ENCODE measurements at places on chromosomes 1 and 21. TPM values are rescaled to one million over a fixed set of nuclear protein-coding genes. Genes with fewer than 3 reads are reported as not detected.

NR1I3 gene
- total RNA-seq = not detected

RNU1-3 gene
- total RNA-seq = 1,386 TPM

MYOG gene
- total RNA-seq = not detected

SLFNL1 gene
- total RNA-seq = 0.12 TPM

DNALI1 gene
- total RNA-seq = not detected

MSH4 gene
- 0.27 TPM for total RNA-seq

CALML6 gene
- 0.41 TPM for total RNA-seq

RNU1-4 gene
- 1,386 TPM for total RNA-seq

GJB3 gene
- not detected for total RNA-seq

KCNN3 gene
- 0.26 TPM for total RNA-seq

LCE3E gene
- not detected for total RNA-seq

SLAMF6 gene
- total RNA-seq = 55.5 TPM

C8B gene
- not detected for total RNA-seq

- DNase-seq = no peak
Observed at GRCh38 chr1:2601721-2602303, 15.2 kb downstream of the PRXL2B start.

DNA sequence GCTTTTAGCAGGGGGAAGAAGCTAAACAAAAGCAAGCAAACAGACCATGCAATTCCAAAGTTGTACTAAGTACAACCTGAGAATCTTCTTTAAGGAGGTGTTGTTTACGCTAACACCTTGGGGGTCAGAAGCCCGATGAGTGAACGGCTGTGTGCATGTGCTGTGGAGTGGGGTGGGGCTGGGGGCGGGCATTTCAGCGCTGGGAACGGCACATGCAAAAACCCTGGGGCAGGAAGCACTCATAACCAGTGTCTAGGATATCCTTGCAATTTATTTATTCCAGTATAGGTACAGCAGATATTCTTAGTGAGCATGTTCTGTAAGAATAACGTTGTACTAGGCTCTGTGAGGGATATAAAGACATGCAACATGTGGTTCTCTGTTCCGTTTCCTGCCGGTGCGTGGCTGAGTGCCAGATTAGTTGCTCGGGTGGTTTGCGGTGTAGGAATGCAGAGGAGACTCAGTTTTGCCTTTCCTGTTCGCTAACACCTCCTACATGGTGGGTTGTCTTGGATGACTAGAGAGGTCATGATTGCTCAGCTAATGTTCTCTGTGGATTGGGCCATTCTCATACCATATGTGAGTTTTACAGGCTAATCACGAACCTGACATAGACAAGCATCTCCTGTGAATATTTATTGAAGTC, 3.7 kb downstream of the FASLG start:
- DNase-seq = peak; percentile 96

DNA sequence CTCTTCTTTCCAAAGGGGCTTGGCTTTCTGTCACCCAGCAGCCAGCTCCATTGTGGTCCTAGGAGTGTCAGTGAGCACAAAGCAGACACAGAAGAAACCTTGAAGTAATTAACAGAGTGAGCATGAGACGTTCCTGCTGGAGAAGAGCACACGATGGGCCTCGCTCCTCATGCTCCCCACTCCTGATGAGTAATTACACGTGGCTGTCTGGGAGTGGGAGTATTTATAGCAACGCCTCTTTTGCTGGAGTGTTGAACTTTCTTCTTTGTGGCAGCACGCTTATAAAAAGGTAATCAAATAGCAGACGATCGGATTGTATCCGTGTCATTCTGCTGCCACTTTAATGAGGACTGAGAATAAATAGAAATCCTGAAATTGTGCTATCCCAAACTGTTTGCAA, 185.8 kb downstream of the CAMTA1 start:
- no peak for DNase-seq

DNA sequence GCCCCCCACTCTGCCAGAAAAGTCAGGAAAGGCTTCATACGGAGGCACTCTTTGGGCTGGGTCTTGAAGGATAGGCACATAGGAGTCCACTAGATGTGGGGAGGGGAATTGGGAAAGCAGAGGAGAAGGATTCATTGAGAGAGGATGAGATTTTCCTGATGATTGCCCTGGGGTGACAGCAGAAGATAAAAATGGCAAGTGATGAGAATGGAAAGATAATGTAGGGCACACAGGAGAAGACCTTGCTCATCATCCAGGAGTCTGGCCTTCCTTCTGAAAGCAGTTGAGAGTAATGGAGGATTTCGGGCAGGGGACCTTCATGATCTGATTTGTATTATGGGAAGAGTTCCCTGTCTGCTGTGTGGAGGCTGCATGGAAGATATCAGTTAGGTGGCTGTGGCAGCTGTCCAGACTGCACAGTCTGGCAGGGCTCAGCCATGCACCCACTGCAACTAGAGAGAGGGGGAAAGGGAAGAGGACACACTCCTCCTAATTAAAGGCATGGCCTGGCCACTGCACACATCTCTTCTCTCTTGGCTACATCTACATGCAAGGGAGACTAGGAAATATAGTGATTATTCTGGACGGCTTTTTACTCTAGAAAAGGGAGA, 9.6 kb upstream of the FABP3 start:
- DNase-seq = no peak

DNA sequence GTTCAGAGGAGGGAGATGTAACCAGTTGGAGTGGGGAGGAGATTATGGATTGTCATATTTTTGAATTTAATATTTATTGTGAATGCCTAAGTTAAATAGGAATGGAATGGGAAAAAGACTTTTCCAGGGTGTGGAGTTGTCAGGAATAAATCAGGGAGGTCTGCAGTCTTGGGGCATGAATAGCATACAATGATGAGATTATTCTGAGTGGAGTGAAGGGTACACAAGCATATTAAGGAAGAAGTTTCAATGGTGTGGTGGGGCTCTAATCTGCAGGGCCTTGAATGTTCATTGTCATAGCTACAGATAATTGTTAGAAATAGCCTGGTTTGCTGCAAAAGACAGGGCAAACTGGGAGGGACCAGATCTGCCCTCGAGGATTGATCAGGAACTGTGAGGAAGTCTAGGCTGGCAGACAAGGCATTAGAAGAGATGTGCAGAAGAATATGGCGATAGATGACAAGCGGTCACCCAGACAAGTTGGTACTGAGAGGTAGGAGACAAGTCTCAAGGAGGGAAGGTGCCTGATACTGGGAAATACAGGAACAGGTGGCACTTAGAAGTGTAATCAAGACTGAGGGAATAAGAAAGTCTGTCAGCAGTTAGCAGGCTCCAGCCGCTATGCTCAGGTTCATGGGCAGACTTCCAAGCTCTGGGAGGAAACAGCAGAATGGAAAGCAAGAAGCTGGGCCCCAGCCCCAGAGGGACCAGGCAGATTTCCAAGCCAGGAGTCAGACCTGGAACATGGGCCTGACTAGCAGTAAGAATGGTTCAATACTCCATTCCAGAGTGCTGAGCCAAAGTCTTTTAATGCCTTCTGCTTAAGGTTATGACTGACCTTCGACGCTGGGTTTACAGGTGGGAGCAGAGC, 20.9 kb upstream of the RGL1 start:
- DNase-seq = no peak

DNA sequence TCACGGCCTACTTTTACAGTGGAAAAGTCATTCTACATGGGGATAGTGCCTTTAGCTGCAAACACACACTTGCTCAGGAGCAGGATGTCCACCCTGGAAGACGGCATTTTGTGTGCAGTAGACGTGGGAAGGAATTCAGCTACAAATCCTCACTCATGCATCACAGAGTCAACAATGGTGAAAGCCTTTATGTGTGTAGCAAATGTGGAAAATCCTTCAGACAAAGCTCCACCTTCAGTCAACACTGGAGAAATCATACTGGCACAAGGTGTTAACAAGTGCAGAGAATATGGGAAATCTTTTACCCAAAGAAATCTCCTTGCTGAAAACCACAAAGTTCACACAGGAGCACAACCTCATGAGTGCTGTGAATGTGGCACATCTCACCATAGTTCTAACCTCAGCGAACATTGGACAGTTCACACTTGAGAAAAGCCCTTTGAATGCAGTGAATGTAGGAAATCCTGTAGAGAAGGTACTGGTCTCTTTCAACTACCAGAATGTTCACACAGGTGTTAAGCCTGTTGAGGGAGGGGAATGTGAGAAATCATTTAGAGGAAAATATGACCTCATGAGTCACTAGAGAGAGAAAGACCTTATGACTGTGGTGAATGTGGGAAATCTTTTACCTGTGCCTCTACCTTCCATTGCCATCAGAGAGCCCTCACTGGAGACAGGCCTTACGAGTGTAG, 101.8 kb downstream of the PTGS2 start:
- DNase-seq = no peak

DNA sequence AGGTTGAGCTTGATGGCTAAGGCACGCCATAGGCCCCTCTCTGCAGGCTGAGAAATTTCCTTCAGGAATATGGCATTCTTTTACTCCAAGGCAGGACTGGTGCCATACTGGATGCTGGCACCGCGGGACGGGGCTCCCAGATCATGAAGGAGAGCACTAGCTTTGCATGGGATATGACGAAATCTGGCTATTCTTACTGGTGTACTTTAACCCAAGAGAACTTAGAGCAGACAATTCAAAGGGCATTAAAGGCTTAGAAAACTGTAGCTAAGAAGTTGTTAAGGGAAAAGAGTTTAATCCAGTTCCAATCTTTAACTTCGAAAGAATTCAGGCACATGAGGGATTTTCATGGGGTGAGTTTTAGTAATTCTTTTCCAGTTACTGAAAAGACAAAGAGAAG, 204.4 kb upstream of the ESRRG start:
- no peak for DNase-seq

DNA sequence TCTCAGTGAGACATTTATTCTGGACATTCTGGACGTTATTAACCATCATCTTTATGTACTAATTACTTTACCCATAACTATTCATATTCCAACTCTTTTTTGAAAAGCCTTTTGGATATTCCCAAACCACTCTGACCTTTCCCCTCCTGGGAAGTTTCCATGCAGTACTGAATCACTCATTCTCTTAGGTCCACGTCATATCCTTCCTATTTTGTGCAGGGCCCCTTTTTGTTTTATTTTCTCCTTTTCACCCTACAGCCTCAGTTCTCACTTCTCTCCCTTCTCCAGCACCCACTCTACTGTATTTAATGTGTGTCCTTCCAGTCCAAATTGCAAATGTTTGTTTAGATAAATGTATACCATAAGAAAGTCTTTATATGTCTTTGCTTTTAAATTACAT, 16.4 kb upstream of the ATP1A1 start:
- DNase-seq = no peak

DNA sequence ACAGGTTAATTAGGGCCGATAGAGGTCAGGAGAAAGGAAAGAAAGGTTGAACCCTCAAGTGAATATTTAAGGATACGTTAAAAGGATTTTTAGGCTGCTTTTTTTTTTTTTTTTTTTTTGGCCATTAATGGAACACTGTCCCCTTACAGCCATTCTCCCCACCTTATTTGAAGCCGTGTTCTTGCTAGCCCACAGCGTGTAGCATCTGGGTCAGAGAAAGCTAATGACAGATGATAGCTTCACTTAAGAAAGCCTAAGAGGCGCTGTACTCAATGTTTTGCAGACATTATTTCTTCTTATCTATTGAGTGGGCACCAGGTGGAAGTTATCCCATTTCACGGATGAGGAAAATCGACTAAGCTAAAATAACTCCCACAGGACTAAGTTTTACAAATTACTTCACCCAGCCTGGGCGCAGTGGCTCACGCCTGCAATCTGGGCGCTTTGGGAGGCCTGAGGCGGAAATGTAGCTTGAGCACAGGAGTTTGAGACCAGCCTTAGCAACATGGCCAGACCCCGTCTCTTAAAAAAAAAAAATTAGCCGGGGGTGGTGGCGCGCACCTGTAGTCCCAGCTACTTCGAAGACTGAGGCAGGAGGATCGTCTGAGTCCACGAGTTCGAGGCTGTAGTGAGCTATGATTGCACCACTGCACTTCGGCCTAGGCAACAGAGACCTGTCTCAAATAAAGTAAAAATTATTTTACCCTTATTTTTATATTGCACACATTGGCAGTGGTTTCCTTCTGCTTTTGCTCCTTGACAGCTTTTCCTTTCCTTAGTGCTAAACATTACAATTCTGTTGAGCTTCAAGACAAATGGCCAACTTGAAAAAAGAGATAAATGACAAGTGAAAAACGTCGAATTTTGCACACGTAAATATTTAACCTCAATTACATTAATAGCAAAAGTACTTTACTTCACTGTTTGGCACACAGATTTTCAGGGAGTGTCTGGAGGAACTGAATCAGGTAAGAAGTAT, 1.1 kb upstream of the PHTF1 start:
- no peak for DNase-seq

GRCh38 chr1:78047631-78048030, 1.9 kb downstream of the GIPC2 start:
- no peak for DNase-seq

GRCh38 chr1:167663002-167663772, 33.2 kb downstream of the RCSD1 start:
- no peak for DNase-seq

- peak; percentile 33 for DNase-seq
Observed at GRCh38 chr21:34885626-34886239, 163.4 kb downstream of the RUNX1 start.

DNA sequence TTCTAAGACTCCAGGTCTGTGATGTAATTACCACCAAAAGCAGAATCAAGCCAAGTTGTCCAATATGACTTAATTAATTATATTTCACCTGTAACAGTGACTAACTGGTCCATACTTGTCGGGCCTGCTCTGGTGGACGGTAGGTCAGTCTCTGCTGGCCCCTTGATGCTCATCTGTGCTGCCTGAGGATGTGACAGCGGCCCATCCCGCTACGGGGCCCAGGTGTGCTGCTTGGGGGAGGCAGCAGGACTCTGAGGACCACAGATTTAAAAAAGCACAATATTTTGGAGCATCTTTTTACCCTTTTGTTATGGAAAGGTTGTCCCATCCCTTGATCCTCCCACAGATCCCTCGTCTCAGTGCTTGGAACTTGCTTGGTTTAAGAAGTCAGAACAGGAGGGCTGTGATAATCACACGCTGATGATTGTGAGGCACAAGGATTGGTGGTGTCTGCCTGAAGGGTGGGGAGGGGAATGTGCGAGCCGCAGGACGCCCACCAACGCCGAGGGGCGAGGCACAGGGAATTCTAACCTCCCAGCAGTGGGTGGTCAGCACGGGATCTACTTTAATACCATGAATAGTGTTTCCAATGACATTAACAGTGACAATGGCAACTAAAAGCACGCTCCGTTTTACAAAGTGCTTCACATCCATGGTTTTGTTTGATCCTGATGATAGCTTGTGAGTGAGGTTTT, 27.8 kb upstream of the UMODL1 start:
- no peak for DNase-seq

DNA sequence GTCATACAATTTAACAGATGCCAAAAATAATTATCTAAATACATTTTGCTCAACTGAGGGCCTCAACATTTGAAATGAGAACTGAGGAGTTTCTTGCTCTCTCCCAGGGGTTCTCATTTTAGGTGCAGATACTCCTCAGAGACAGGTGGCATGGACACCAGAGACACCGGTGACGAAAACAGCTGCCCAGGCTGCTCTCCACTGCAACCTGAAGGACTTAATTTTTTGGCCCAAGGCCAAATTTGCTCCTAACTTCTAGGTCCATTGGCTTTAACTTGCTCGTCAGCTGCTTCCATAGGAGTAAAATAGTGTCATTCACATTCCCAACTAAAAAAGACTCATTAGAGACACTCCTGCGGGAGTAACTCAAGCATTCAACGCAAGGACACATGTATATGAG, 87.0 kb downstream of the NRIP1 start:
- no peak for DNase-seq

Measured in activated naive CD4-positive, alpha-beta T cell treated with anti-CD3 and anti-CD28 coated beads for 36 hours (primary cell).